ENCODE measurements at places on chromosomes 2 and 18. TPM values are rescaled to one million over a fixed set of nuclear protein-coding genes. Genes with fewer than 3 reads are reported as not detected.

- H3K4me1 ChIP-seq, result no peaks in the 10 kb centered on the region
- no peak for DNase-seq
- H3K4me3 ChIP-seq, result no peak overlapping the region
Observed at GRCh38 chr18:28684746-28685355, 507.9 kb upstream of the CDH2 start.

DNA sequence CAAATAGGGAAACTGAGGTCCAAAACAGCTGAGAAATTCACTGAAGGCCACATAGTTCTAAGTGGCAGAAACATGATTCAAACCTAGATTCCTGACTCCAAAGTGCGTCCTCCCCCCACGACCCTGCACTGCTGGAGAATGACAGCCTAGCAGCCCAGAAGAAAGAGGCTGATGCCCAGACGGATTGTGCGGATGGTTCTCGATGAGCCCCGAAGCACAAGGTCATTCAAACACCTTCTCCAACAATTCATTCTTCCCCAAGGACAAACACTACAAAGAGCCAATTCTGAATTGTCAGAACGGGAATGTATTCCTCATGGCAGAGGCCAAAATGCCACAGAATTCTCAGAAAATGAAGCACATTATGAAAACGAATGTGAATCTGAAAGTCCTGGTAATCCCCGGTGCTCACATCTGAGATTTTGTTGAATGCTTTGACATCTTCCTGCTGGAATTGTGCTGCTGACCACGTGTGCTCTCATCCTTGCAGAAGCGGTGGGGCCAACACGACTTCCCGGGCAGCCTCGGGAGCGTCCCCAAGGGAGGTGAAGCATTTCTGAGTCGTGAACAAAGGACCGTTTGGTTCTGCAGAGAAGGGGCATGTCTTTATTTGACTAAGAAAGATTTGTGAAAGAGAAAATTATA lies 337.0 kb downstream of the EIPR1 start:
- no peaks in the 10 kb centered on the region for H3K36me3 ChIP-seq
- no peak for DNase-seq
- H3K27ac ChIP-seq, result no peak overlapping the region
- H3K27me3 ChIP-seq, result no peaks in the 10 kb centered on the region
- peaks cover 22% of the 10 kb centered on the region for H3K4me1 ChIP-seq

The TPGS2 gene
- total RNA-seq, result 102 TPM

DNA sequence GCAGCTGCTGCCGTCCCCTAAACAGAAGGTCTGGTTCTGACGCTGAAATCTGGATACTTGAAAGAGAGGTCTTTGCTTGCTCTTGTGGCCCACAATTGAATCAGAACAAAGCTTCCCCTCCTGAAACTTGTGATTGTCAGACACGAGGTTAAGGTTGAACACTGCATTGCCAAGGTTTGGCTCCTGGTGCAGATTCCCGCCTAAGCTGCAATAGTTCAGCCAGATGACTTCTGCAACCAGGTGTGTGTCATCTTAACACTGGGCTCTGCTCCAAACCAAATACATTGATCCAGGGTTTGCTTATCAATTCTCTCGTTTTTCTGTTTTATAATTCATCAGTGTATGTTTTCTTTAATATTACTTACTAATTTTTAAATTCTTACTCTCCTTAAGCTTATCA lies 14.6 kb downstream of the GKN1 start:
- H3K4me3 ChIP-seq, result no peak overlapping the region
- H3K27me3 ChIP-seq, result no peaks in the 10 kb centered on the region
- H3K36me3 ChIP-seq, result no peaks in the 10 kb centered on the region
- no peak for DNase-seq

The EFHD1 gene
- total RNA-seq, result 11.4 TPM

- no peak overlapping the region for H3K4me3 ChIP-seq
- peaks cover 29% of the 10 kb centered on the region for H3K4me1 ChIP-seq
- no peak for DNase-seq
- H3K27ac ChIP-seq, result peak overlapping the region; percentile 0
- H3K27me3 ChIP-seq, result no peaks in the 10 kb centered on the region
Observed at GRCh38 chr2:108621687-108622681, 87.7 kb downstream of the LIMS1 start.

- no peak overlapping the region for H3K4me3 ChIP-seq
- H3K36me3 ChIP-seq, result no peaks in the 10 kb centered on the region
- no peaks in the 10 kb centered on the region for H3K27me3 ChIP-seq
- no peak overlapping the region for H3K27ac ChIP-seq
- no peak for DNase-seq
- H3K4me1 ChIP-seq, result no peaks in the 10 kb centered on the region
Observed at GRCh38 chr18:5275872-5276271, 19.7 kb downstream of the ZBTB14 start.

The MYOM1 gene
- 410 TPM for total RNA-seq

DNA sequence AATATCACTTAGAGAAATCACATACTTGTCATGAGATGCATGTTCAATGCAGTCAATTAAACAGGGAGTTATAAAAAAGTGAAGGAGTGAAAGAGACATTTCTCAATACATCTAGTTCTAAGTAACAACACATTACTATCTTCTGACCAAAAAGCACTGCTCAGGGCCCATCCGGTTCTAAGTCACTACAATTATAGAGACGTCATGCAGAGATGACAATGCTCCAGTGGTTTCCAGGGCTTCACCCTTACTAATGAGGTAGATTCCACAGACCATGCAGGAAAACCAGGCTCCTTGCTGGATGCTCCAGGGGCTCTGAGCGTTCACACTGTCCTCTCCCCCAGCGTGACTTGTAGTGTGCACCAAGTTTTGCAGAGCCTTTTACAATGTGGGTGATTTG lies 88.0 kb downstream of the FTCDNL1 start:
- H3K4me3 ChIP-seq, result no peak overlapping the region
- no peak for DNase-seq
- H3K27ac ChIP-seq, result no peak overlapping the region
- H3K27me3 ChIP-seq, result no peaks in the 10 kb centered on the region
- H3K36me3 ChIP-seq, result no peaks in the 10 kb centered on the region
- H3K4me1 ChIP-seq, result no peaks in the 10 kb centered on the region

DNA sequence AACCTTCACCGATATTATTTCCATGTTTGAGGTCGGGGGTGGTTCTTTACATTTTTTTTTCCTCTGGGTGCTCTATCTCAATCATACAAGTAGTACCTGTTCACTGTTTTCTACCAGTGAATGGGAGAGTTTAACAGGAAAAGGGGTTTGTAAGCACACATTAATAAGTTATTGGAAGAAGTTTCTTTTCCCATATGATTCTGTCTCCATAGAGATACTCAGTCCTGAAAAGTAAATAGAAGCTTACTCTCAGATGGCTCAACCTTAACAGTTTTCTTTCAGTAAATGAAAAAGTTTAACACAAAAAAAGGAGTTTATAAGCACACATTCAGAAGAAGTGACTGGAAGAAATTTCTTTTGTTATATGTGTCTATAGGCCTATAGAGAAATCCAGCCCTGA lies 995.6 kb upstream of the SLC39A10 start:
- no peak for DNase-seq
- no peak overlapping the region for H3K4me3 ChIP-seq
- no peaks in the 10 kb centered on the region for H3K36me3 ChIP-seq
- H3K27ac ChIP-seq, result no peak overlapping the region
- no peaks in the 10 kb centered on the region for H3K4me1 ChIP-seq

DNA sequence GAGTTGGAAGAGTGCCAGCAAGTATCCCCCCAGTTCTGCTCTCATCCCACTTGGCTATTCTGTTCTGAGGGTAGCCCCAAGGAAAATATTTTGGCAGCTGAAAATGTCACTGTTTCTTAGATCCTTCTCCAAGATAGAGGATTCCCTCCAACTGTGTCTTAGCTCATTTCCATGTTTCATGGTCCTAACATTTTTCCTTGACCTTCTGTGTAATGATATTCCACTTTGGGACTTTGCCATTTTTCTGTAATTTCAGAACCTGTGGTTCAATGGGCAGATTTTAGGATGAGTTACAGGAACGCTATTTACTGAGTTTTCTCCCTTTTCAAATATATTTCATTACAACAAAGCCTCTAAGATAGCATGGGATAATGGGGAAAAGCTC lies 34.7 kb downstream of the NHEJ1 start:
- no peaks in the 10 kb centered on the region for H3K36me3 ChIP-seq
- no peak overlapping the region for H3K4me3 ChIP-seq
- DNase-seq, result no peak
- peaks cover 36% of the 10 kb centered on the region for H3K4me1 ChIP-seq

DNA sequence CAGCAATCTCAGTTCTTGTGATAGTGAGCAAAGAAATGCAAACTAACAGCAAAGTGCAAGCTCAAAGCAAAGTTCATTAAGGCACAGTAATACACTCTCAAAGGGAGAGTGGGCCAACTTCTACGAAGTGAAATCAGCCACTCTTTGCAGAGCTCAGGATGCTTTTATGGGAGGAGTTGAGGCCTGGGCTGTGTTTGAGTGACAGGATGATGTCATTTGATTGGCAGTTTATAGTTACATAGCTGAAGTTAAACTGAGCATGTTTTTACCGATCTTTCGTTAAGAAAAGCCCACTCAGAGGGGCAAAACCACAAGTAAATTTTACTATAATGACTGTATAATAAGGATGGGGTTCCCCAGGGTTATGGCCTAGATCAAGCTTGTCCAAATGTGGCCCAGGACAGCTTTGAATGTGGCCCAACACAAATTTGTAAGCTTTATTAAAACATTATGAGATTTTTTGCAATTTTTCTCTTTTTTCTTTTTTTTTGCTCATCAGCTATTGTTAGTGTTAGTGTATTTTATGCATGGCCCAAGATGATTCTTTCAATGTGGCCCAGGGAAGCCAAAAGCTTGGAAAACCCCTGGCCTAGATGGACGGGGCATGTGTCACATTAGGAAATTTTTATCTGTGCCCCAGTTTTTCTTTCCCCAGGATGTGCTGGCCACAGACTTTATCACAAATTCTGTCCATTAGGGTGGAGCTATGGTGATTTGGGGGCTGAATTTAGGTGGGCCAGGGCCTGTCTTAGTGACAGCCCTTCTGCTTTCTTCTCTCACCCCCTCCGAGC lies 8.3 kb upstream of the DNAH7 start:
- H3K27me3 ChIP-seq, result no peaks in the 10 kb centered on the region
- no peak overlapping the region for H3K27ac ChIP-seq
- DNase-seq, result no peak
- no peak overlapping the region for H3K4me3 ChIP-seq

The RNF152 gene
- 7.7 TPM for total RNA-seq

The SRD5A2 gene
- not detected for total RNA-seq

- no peak for DNase-seq
- no peak overlapping the region for H3K4me3 ChIP-seq
- no peaks in the 10 kb centered on the region for H3K27me3 ChIP-seq
- no peak overlapping the region for H3K27ac ChIP-seq
- no peaks in the 10 kb centered on the region for H3K36me3 ChIP-seq
Observed at GRCh38 chr2:215479536-215480240, 43.8 kb upstream of the FN1 start.

The SLC35G4 gene
- total RNA-seq, result not detected

GRCh38 chr2:127568128-127568527 lies 32.6 kb downstream of the MYO7B start:
- peaks cover 24% of the 10 kb centered on the region for H3K4me1 ChIP-seq
- H3K27ac ChIP-seq, result no peak overlapping the region
- H3K27me3 ChIP-seq, result no peaks in the 10 kb centered on the region
- peak; percentile 48 for DNase-seq
- H3K4me3 ChIP-seq, result no peak overlapping the region
- H3K36me3 ChIP-seq, result no peaks in the 10 kb centered on the region

The GLI2 gene
- 3.5 TPM for total RNA-seq

DNA sequence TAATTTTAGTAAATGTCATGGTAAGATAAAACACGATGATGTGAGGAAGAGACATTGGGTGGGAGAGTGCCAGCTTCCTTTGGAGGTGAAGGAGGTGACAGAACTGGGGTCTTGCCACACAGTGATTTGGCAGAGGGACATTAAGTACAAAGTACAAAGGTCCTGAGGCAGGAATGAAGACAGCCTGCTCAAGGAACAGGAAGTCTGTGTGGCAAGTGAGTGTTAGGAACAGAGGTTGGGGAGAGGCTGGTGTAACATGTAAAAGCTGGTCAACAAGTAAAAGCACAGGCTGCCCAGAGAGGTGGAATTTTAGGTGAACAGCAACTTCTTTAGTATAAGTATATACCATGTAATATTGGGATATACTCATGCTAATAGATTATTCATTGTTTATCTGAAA lies 73.1 kb downstream of the INPP5D start:
- H3K27me3 ChIP-seq, result no peaks in the 10 kb centered on the region
- no peaks in the 10 kb centered on the region for H3K4me1 ChIP-seq
- H3K36me3 ChIP-seq, result no peaks in the 10 kb centered on the region
- no peak for DNase-seq

The TRIM54 gene
- 97.2 TPM for total RNA-seq

The CXCR4 gene
- total RNA-seq, result 12.4 TPM

Data from right atrium auricular region (tissue), 2 donors.